ENCODE measurements at places on chromosomes 6 and 20. TPM values are rescaled to one million over a fixed set of nuclear protein-coding genes. Genes with fewer than 3 reads are reported as not detected.

UBE3D gene
- 4.5 TPM for total RNA-seq

MYCT1 gene
- total RNA-seq, result 0.13 TPM

SLC23A2 gene
- total RNA-seq, result 13.1 TPM

PCED1A gene
- total RNA-seq, result 16.1 TPM

OR2B6 gene
- total RNA-seq, result not detected

PRKN gene
- total RNA-seq, result 0.07 TPM

TCFL5 gene
- total RNA-seq, result 4.0 TPM

RUNX2 gene
- 1.3 TPM for total RNA-seq

CNR1 gene
- 0.31 TPM for total RNA-seq

GSTA5 gene
- total RNA-seq, result not detected

ABRACL gene
- total RNA-seq, result 44.7 TPM

SRSF12 gene
- total RNA-seq, result 1.0 TPM

F13A1 gene
- total RNA-seq, result not detected

SNAP91 gene
- 0.46 TPM for total RNA-seq

DSP gene
- 48.9 TPM for total RNA-seq

SLC32A1 gene
- total RNA-seq, result not detected

HCRTR2 gene
- not detected for total RNA-seq

VSX1 gene
- 1.6 TPM for total RNA-seq

BMP2 gene
- 0.64 TPM for total RNA-seq

MRPL2 gene
- 55.4 TPM for total RNA-seq

C20orf202 gene
- not detected for total RNA-seq

UNC93A gene
- not detected for total RNA-seq

RBM24 gene
- 11.4 TPM for total RNA-seq

IRF4 gene
- 0.07 TPM for total RNA-seq

GATA5 gene
- total RNA-seq, result 0.45 TPM

SPAG4 gene
- total RNA-seq, result 4.5 TPM

AVP gene
- not detected for total RNA-seq

TREM2 gene
- not detected for total RNA-seq

RIMS1 gene
- total RNA-seq, result not detected

LTB gene
- total RNA-seq, result 0.25 TPM

NTSR1 gene
- 0.16 TPM for total RNA-seq

TFAP2D gene
- total RNA-seq, result not detected

TRIM38 gene
- 1.8 TPM for total RNA-seq

EPPIN gene
- not detected for total RNA-seq

WFDC8 gene
- total RNA-seq, result not detected

C6orf58 gene
- total RNA-seq, result 0.33 TPM

DLK2 gene
- 5.1 TPM for total RNA-seq

BNIP5 gene
- total RNA-seq, result not detected

PAK5 gene
- total RNA-seq, result not detected

CCN5 gene
- 38.0 TPM for total RNA-seq

SNPH gene
- total RNA-seq, result 3.7 TPM

DEFB124 gene
- total RNA-seq, result not detected

TRIM27 gene
- total RNA-seq, result 44.3 TPM

RING1 gene
- total RNA-seq, result 28.2 TPM

TMEM242 gene
- 6.9 TPM for total RNA-seq

WASF1 gene
- total RNA-seq, result 11.0 TPM

SLC44A4 gene
- 0.07 TPM for total RNA-seq

Data from A549 treated with RU486 at 1 μM for 4 hours (cell line).